ENCODE measurements at places on chromosomes 6 and 20.

DNA sequence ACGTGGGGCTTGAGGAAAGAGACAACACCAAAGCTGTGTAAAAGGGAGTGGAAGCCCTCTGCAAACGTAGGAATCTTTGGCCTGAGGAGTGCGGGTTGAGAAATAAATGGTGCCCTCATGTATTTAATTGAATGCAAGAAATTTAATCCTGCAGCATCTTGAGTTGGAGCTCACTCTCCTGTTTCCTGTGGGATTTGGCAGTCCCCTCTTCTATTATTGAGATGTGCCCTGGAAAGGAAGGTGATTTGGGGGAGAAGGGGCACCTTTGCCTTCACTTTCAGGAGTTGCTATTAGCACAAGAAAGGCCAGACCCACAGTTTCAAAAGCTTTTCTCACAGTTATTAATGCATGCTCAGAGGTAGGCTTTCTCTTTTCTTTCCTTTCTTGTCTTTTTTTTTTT is 201.4 kb upstream of the HDDC2 start:
- no peak for DNase-seq

- DNase-seq = no peak
Measured at GRCh38 chr6:122717350-122717749, 62.2 kb upstream of the FABP7 start.

DNA sequence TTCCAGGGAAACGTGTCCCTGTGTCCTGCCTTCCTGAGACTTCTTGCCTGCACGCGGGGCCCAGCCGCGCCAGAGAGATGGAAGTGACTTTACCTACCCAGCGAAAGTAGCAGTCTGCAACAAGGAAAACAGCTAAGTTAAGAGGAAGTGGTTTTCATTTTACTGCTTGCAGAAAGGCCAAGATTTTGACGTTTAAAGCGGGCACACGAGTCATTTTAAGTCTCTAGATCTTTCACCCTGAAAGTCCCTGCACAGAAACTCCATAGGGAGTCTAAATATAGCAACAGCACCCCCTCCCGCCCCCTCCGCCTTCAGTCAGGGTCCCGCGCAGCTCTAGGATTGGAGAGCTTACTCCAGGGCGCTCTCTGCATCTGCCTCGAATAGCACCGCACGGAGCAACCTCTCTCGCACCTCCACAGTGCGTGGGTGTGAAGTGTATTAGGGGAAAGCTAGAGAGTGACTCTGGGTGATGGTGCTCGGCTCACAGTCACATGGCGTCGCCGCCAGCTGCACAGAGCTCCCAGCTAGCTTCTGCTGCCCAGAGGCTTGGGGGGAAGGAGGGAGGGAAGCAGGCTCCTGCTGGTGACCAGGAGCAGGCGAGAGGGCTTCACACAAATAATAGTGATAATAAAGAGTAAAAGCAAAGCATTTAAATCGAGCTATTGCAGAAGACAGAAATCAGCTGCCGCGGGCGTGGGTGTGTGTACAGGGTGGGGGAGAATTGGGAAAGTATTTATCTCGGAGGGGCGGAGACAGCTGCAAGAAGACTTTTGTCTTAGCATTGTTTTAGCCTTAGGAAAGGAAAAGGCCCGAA is 1.8 kb upstream of the KCNQ5 start:
- DNase-seq = peak; percentile 34

DNA sequence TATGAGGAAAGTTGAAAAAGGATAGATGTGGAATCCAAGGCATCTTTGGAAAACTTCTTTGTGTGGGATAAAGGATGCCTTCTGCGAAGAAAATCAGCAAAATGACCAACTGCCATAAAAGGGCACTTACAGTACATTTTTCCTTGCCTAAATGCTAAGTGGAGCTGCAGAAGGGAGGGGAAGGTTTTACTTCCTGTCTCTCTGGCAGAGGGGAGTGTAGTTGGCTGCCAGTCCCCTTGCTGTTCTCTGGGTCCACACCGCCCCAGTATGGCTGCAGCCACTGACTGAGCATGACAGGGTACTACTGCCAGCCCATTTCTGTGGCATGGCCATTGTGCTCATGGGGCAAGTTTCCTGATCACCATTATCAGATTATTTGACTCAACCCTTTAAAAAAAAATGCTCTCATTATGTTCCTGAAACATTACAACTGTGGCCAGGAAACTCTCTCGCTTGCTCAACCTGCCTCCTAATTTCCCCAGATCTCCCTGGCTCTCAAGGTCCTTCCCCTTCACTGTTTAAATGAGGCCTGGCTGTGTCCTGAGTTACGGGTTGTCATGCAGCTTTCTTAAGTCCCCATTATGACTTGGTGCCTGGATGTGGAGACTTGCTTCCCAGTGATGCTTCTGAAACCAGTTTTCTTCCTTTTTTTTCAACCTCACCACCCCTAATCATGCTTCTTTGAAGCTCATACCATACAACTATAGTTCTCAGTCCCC is 34.5 kb upstream of the FAM184A start:
- no peak for DNase-seq

- DNase-seq = peak; percentile 35
Measured at GRCh38 chr6:41687501-41688175, 47.8 kb downstream of the TFEB start.

DNA sequence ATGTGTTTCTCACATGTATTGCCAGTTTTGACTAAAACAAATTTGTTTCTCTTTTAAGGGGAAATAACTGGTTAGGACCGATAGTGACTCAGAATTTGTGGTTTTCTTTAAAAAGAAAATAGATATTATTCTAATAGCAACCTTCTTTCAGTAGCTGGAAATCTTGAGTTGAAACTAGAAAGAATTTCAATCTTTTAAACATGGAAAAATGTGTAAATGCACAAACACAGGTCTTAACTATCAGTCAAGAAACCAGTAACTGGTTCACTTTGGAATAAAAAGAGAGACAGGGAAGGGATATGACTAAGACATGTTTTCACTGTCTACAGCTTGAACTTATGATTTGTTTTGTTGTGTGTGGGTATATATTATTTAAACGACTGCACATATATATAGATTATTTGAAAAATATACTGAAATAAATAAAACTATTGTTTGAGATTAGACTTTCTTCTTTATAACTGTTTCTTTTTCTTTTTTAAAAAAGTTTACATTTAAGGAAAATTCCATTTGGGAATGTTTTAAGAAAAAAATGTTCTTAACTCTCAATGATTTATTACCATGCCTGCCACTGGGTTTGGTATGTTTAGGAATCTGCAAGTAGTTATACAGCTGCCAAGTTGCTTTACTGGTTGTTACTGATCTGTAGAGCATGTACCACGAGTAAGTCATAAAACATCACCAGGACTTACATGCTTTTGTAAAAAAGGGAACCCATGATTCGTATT is 753.3 kb upstream of the MARCKS start:
- DNase-seq = peak; percentile 26

- peak; percentile 90 for DNase-seq
Measured at GRCh38 chr6:3251462-3252314, 7.1 kb upstream of the PSMG4 start.

DNA sequence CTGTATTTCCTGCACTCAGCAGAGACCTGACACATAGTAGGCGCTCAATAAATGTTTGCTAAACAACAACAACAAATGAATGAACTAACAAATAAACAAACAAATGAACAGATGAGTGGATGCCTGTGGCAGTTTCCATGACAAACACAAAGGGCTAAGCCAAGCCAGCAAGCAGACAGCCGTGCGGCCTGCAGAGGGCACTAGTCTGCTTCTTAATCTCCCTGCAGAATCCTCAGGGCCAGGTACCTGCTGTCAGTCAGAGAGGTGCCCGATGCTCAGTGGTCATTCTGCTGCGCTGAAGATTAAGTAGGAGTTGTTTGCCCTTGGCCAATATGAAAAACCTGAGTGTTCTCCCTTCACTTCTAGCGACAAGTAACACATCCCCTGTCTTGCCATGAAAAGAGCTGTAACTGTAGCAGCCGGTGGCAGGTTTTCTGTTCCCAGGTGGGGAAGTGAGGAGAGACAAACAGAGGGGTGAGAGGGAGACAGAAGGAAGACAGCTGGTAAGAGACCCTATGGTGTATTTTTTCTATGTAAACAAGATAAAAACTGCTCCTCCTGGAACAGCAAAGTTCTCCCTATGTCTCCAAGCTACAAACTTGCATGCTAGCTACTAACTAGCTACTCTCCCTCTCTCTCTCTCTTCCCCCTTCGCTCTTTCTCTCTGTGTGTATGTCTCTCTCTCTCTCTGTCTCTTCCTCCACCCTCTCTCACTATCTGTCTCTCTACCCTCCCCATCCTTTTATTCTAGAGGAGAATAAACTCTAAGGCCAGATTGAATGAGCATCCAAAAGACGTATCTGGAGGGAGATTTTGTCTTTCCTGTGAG is at the start of gene MC3R:
Gene MC3R (plus strand): TSS at position 779 of the 829 bp plus-strand sequence. CDS start 112 bp downstream, outside the sequence.
- peak; percentile 78 for DNase-seq

DNA sequence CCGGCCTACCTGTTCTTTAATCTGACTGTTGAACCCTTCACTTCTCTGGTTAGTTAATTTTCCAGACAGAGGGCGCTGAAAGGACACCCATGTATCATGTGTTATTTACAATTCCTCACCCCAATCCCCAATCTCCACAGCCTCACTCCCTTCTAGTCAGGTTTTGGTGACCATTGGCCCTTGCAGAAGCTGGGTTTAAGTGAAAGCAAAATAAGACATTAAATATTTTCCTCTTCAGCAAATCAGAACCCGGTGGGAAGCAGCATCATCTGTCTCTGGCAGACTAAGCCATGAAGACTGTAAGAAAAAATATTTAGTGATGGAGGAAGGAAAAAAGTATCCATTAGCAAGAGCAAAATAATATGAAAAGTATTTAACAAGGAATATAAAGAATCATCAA is 9.4 kb upstream of the HLA-DQA1 start:
- DNase-seq = peak; percentile 46

DNA sequence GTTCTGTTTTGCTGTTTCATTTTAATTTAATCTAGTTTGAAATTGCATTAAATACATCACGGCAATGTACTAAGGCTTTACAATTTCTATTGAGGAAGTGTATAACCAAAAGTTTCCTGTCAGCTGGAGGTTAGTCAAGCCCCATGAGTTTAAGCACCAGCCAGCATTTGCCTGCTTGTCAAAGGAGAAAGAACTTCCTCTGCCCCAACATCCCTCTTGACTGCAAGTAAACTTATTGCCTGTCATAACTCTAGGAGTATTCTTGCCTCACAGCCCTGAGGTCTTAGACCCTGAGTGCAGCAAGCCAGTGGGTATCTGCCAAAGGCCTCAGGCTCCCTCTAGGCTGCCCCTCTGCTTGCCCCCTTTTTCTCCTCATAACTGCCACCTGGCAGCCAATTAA is 106.7 kb upstream of the INSM1 start:
- no peak for DNase-seq

- peak; percentile 90 for DNase-seq
Measured at GRCh38 chr6:148577687-148578488, 168.9 kb upstream of the UST start.

DNA sequence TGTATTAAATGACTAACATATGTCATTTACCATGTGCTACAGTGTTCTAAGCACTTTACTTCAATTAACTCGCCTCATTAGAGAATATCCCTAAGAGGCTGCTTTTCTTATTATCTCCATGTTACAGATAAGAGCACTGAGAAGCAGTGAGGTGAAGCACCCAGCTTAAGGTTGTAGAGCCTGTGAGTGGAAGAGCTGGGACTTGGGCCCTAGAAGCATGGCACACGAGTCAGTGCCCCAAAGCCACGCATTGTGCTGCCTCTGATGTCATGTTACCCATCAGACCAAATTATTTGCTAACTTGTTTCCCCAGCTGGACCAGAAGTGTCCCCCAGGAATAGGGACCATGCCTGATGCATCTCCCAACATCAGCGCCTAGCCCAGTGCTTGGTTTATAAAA is 34.1 kb downstream of the POFUT1 start:
- no peak for DNase-seq

- DNase-seq = no peak
Measured at GRCh38 chr20:10622657-10623418, 51.0 kb downstream of the JAG1 start.

- no peak for DNase-seq
Measured at GRCh38 chr20:48139262-48140041, 354.2 kb upstream of the SULF2 start.

DNA sequence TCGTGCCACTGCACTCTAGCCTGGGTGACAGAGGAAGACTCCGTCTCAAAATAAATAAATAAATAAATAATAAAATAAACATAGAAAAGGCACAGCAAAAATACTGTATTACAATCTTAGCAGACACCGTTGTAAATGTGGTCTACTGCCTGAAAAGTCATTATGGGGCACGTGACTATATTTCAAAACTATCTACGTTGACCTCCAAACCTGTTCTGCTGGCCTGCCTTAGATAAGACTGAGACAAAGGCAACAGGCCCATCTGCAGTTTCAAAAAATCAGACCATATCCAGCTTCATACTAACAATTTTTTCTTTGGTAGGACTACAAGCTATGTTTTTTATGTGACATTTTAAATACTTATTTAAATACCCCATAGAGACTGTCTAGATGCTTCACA is 59.1 kb downstream of the AGPAT4 start:
- DNase-seq = no peak

DNA sequence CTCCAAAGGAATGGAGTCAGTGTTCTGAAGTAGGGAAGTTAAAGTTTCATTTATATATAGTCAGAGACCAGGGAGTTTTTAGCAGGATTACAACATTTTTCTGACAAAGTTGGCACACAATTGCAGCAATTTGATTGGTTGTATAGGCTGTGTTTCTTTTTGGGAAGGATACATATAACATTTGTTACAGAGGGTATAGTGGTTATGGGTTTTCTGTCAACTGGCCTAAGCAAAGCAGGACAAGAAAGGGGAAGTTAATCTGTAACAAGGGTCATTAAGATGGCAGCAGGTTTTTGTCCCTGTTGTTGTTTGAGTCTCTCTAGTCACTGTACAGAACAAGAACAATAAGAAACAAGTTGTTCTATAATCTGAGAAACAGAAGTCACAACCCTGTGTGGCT is 41.4 kb downstream of the TPD52L1 start:
- DNase-seq = no peak

- no peak for DNase-seq
Measured at GRCh38 chr20:40932436-40932835, 96.2 kb upstream of the TOP1 start.

GRCh38 chr20:3420211-3420707 is 12.8 kb upstream of the DNAAF9 start:
- DNase-seq = no peak

- DNase-seq = peak; percentile 70
Measured at GRCh38 chr20:61608275-61609085, 356.4 kb downstream of the CDH4 start.

DNA sequence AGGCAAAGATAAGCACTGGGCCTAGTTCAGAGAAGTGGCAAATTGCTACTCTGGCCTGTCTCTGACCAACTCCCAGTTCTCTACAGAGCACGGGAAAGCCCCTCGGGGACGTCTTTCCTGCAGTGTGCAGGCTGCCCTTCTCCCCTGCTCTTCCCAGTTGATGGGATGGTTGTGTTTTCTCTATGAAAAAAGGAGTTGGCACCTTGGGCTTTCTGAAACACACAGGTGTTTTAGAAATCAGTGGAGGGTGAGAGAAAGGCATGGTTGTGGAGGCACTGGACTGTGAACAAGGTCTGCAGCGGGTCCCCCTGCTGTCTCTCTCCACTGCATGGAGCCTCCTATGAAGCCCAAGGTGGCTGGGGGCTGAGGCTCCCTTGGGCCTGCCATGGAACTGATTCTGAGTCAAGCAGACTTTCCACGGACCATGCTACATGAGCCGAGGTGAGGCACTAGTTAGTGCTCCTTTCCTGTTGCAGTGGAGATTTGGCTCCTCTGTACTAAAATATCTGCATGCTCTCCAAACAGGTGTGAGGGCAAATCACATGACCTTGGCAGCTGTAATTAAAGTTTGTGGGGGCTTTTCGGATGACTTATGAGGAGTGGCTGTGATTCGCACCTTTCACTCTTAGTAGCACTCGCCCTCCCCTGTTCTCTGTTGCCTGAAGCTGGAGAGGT is 16.3 kb downstream of the GTSF1L start:
- no peak for DNase-seq
